ENCODE measurements at places on chromosomes 12 and 14.

DNA sequence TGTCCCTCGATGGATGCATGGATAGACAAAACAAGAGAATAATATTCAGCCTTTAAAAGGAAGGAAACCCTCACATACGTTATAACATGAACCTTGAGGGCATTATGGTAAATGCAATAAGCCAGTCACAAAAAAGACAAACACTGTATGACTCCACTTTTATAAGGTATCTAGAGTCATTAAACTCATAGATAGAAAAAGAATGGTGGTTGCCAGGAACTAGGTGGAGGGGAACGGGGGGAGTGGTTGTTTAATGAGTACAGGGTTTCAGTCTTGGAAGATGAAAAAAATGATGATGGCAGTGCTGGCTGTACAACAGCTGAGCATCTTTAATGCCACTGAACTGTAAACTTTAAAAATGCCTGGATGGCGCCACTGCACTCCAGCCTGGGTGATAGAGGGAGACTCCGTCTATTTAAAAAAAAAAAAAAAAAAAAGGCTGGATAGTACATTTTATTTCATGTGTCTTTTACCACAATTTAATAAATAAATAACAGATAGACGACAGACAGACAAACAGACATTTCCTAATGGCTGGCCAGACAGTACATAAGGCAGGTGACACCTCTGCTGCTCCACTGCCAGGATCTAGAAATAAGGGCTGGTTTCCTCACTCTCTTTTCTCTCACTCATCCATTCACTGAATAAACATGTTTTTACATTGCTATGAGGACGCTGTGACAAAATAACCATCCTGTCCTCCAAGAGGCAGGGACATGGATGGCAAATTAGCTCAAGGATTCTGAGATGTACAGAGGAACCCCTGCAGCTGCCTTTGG lies 118.8 kb downstream of the FOXN3 start:
- DNase-seq, result no peak

GRCh38 chr14:79118291-79118690 lies 948.1 kb downstream of the NRXN3 start:
- DNase-seq, result no peak

DNA sequence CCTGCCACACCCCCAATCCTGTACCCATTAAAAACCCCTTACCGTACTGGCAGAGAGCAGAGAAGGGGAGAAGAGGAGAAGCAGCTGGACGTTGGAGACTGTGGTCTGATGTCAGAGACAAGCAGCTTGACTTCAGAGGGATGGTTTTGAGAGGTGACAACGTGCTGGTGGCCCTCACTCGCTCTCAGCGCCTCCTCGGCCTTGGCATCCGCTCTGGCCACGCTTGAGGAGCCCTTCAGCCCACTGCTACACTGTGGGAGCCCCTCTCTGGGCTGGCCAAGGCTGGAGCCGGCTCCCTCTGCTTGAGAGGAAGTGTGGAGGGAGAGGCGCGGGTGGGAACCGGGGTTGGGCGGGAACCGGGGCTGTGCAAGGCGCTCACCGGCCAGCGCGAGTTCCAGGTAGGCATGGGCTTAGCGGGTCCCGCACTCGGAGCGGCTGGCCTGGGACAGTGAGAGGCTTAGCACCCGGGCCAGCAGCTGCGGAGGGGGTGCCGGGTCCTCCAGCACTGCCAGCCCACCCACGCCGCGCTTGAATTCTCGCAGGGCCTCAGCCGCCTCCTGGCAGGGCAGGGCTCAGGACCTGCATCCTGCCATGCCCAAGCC lies 67.6 kb upstream of the PPP4R3A start:
- no peak for DNase-seq

GRCh38 chr12:88052686-88053085 lies 23.5 kb upstream of the C12orf50 start:
- DNase-seq, result peak; percentile 25

All from NCI-H1694 (cell line).